Activated CD4-positive, alpha-beta T cell treated with anti-CD3 and anti-CD28 coated beads for 24 hours (primary cell): ENCODE measurements at places on chromosomes 6 and 20.

- no peak for DNase-seq
Measured at GRCh38 chr20:8740265-8740664, 328.6 kb upstream of the PLCB4 start.

DNA sequence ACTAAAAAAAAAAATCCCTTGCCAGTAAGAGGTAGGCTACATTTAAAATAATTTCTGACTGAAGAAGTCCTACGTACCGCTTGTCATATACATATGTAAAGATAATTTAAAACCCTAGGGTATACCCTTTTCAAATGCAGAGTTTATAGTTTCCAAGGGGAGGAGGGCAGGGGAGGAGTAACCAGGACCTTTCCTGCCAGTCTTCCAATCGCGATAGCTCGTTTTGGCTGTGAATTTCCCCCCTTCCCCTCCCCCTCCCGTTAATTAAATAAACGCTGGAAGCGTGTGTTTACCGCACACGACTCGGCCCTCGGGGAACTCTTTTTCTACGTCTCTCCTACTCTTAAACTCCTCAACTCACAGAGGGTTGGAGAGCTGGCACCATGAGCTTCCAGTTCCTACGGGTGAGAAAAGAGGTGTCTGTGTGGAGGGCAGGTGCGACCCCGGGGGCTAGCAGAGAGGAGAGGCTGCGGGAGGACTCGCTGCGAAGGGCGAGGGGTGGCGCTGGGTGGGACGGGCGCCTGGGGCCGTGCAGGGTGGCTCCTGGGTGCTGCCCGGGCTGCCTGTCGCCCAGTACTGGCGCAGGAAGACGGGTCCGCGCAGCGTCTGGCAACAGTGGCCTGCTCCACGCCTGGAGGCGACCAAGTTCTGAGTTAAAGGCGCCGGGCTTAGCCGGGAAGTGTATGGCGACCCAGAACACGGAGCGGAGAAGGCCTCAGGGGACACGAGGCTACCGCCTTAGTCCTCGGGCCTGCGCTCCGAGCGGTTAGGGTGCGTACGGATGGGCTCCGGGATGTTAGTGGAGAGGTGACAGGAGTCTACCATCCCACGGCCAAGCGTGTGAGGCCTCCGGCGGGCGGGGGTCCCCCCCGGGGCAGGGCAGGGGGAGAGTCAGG is 4.1 kb upstream of the TFAP2C start:
- no peak for DNase-seq

DNA sequence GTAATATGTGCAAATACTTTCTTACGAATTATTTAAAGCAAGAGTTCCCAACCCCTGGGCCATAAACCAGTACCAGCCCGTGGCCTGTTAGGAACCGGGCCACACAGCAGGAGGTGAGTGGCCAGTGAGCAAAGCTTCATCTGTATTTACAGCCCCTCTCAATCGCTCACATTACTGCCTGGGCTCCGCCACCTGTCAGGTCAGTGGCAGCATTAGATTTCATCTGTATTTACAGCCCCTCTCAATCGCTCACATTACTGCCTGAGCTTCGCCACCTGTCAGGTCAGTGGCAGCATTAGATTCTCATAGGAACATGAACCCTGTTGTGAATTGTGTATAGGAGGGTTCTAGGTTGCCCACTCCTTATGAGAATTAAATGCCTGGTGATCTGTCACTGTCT is 142.0 kb downstream of the RNASET2 start:
- DNase-seq = no peak

- no peak for DNase-seq
Measured at GRCh38 chr6:39060467-39061160, 12.0 kb downstream of the GLP1R start.

DNA sequence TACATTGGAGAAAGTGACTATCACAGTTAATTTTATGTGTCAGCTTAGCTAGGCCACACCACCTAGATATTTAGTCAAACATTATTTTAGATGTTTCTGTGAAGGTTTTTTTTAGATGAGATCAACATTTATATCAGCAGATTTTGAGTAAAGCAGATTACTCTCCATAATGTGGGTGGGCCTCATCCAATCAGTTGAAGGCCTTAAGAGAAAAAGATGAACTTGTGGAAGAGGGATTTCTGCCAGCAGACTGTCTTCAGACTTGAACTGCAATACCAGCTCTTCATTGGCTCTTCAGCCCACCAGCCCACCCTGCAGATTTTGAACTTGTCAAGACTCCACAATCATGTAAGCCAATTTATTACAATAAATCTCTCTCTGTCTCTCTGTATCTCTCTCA is 25.1 kb upstream of the FBXO30 start:
- no peak for DNase-seq

DNA sequence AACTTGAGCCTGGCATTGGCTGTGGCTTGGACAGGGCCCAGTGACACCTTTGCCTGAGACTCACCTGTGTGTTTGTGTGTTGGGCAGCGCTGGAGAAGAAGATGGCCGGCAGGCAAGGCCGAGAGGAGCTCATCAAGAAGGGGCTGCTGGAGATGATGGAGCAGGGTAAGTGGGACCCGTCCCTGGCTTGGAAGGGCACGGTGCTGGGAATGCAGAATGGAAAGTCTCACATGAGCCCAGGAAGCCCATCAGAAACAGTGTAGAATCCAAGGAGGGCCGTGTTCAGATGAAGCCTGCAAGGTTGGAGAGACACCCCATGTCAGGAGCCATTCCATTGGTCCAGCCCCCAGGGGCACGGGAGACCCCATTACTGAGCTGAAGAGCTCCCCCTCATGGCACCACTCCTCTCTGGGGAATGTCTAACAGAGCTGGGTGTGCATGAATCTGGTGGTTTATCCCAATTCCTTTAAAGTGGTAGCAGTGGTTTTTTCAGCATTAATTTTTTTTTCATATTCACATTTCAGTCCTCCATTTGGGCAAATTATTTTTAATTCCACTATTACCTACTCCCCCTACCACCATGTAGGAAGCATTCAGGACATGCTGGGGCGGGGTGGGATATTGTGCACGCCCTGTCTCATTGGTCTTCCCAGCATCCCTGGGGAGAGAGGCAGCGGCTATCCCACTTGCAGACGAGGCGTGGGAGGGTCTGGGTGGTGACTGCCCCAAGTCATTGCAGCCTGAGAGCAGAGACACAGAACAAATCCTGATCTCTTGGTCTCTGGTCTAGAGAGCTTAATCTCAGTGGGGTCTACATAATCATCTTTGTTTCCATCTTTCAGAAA is 143.6 kb downstream of the PHACTR3 start:
- no peak for DNase-seq

GRCh38 chr6:30102414-30102969 is 10.4 kb downstream of the TRIM31 start:
- DNase-seq = no peak

DNA sequence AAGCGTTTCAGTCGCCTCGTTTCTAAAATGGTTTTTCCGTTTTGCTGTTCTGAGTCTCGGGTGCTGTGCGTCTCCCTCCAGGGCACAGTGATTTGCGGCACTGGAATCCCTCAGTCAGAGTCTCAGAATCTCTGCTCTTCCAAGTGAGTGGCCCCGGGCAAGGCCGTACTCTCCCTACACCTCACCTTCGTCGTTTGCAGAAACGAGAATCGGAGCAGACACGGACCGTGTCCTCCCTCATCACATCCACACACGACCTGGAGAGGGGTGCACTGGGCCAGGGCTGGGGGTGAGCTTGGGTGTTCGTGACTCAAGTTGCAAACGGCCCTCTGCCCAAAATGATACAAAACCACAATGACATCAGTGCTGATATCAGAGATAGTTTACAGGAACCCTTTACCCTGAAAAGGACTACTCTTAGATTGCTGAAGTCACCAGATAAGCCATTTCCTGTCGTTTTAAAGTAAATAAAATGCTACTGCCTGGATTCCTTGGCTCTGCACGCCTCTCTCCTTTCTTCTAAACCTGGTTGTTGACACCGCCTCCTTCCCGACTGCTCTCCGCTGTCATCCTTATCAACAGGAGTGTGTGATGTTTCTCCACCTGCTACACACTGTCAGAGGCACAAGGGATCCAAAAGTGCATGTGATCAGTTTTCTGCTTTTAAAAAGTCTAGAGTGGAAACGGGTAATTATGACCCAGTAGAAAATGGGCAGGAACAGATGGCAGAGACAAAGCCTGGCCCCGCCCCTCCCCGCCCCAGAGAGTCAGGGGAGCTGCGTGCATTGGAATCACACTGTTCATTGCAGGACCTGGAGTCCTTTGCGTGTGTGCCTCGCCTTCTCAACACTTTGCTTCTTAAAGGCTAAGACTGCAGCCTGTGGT is 38.4 kb downstream of the KIF25 start:
- no peak for DNase-seq

- no peak for DNase-seq
Measured at GRCh38 chr20:57003012-57003411, 263.4 kb downstream of the BMP7 start.

DNA sequence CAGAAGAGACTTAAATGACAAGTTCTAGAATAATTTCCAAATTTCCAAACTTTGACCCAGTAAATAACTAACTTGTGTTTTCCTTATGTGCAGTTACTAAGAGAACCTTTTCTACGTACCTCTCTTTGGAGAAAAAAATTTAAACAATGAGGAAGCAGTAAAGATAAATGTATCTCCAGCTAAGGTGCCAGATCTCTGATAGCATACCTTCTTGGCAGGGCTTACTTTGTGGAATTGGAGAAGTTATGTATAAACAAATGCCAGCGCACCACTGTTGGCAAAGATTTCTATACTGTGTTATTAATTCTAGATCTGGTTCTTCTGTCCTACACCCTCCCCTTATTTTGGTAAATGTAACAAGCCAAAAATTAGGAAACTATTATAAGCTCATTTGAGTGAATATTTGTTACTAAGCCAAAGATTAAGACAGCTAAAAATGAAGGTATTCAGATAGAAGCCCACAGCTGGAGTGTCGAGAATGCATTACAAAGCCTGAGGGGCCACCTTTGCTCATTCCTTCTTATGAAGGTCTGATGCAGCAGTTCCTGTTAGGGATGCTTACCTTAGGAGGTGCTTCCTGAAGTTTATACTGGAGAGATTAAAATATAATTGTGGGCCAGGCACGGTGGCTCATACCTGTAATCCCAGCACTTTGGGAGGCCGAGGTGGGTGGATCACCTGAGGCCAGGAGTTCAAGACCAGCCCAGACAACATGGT is 373.1 kb upstream of the SOX4 start:
- no peak for DNase-seq

DNA sequence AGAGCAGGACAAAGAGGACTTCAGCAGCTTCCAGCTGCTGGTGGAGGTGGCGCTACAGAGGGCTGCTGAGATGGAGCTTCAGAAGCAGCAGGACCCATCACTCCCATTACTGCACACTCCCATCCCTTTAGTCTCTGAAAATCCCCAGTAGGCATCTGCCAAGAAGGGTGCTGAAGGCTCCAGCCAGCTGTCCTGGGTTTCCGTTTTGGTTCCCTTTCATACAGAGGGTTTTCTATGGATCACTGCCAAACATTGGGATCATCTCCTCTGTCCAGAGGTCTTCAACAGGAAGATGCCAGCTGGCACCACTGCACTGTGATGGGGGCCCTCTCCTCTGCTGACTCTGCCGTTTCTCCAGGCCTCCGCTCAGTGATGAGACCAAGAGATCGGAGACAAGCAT is 14.3 kb upstream of the RAB5IF start:
- no peak for DNase-seq

GRCh38 chr6:36946526-36946925 is 8.0 kb upstream of the PI16 start:
- no peak for DNase-seq

DNA sequence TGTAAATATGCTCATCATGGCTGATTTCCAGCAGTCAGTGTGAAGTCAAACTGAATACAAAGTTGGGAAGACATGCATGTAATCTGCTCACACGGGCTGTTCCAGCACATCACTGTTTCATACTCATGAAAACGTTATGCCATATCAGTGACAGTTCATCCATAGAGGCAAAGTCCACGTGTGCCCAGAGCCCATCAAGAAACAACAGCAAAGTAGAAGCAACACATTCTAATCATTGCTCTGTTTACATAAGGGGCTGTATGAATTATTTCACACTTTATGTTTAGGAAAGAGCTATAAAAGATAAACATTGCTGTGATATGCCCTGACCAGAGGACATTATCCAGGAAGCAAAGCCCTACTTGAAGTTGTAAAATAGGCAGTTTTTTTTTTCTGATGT is 157.0 kb upstream of the ENPP5 start:
- no peak for DNase-seq

- DNase-seq = peak; percentile 21
Measured at GRCh38 chr6:159929819-159930218, 39.0 kb downstream of the MAS1 start.

DNA sequence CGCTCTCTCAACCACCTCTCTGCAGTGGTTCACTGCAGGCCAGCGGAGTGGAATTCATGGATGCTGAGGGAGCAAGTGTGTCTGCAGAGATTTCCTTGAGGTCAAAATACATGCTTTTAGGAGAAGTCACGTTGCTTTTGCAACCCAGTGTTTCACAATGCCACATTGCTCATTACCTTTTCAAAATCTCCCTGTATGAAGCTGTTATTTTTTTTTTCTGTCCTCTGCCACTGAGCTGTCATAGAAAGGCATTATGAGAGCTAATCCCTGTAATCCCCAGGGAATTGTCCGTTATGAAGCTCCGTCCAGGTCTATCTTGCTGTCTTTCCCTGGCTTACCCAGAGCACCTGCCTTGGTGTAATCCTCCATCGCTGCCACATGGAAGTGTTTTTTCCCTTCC is 60.5 kb upstream of the SLC22A23 start:
- DNase-seq = no peak

DNA sequence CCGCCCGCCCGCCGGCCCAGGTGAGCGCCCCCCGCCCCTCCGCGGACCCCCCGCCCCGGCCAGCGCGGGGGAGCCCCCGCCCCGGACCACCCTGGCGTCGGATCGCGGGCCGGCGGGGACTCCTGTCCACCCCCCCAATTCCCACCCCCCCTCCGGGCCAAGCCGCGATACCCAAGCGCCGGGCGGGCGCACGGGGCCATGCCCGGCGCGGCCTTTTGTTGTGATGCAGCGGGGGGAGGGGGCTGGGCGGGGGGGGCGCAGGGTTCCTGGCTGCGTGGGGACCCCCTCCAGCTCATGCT is 245 bp downstream of the SRC start:
- DNase-seq = no peak

DNA sequence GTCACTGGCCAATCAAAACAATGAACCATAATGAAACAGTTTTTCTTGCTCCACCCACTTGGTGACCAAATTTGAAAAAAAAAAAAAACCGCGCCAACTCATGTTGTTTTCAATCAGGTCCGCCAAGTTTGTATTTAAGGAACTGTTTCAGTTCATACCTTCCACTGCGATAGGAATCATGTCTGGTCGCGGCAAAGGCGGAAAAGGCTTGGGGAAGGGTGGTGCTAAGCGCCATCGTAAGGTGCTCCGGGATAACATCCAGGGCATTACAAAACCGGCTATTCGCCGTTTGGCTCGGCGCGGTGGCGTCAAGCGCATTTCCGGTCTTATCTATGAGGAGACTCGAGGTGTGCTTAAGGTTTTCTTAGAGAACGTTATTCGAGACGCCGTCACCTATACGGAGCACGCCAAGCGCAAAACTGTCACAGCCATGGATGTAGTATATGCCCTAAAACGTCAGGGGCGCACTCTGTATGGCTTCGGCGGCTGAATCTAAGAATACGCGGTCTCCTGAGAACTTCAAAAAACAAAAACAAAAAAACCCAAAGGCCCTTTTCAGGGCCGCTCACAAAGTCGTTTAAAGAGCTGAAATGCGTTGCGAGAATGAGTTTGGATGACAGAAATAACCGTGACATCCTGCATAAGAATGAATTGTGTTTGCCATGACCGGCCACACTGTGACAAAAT is 16.7 kb downstream of the HFE start:
- DNase-seq = peak; percentile 84
